ENCODE measurements at places on chromosomes 5 and 9. TPM values are rescaled to one million over a fixed set of nuclear protein-coding genes. Genes with fewer than 3 reads are reported as not detected.

GRCh38 chr9:32404856-32405255, 20.4 kb downstream of the ACO1 start:
- DNase-seq = no peak

DNA sequence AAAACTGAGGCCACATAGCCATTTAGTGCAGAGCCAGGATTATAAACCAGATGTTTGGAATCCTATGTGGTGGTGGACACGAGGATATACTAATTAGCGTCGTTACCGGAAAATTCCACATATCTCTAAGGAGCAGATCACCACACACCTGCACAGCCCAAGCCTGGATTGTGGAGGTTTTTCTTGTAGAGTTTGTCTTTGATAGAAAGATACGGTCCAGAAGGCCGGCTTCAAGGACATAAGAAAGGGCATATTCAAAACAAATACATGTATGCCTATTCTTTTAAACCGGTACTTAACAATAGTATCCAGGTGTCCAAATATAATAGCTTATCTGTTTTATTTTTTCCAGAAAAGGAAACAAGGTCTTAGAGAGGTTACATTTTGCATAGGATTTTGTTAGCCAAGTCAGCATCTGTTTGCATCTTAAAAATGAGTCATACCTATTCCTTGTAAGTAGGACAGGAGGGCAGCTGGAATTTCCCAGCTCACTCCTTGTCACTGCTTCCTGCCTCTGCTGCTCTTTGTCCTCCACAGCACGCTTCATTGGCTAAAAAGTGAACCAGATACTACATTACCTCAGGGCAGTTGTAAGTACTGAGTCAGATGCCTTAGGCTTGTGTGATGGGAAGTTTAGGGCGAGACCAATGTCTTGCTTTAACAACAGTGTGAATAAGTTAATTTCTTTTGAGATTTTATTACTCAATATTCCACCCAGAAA, 3.6 kb downstream of the TMC1 start:
- peak; percentile 17 for DNase-seq

- no peak for DNase-seq
These were observed 130.5 kb downstream of the BARX1 start for GRCh38 chr9:93824386-93825294.

DNA sequence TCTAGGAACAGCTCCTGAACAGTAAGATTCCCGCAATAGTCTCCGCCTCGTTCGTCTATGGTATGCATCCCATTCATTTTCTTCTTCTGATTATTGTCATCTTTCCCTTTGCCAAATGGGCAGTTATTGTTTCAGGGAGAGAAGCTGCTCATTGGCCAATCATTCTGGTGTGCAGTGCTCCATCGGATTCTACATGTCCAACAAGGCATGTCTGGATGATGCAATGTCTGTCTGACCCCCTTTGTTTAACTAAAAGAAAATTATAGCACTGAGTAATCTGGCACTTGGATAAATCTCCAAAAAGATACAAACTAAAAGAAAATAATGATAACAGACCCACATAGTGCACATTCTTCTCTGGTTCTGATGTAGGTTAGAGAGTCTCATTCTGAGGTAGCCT, 515.6 kb upstream of the DMAC1 start:
- no peak for DNase-seq

Gene HTR1A
- total RNA-seq = not detected

DNA sequence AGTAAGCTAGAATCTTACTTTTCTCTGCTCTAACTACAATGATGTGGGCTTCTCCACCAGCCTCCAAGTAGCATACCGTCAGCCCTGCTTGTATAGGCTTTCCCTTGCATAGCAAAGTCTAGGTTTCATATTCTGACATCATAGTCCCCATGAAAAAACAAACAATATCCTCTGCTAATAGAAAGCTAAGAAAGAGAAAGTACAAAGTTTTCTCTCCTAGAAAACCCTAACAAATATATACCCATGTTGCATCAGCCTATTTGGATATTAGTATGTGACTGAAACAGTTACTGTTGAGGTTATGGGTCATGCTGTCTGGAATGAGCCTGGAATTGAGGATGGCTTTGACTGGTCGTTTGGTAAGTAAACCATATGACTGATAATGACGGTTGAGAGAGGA, 1696.0 kb downstream of the MAT2B start:
- no peak for DNase-seq

Gene GLDC
- total RNA-seq = 0.49 TPM

GRCh38 chr5:169542811-169543210, 40.8 kb upstream of the SPDL1 start:
- no peak for DNase-seq

- no peak for DNase-seq
These were observed 20.2 kb upstream of the SUB1 start for GRCh38 chr5:32565145-32565544.

Gene ADGRV1
- total RNA-seq = 0.22 TPM

GRCh38 chr9:116325924-116326323, 172.3 kb downstream of the PAPPA start:
- no peak for DNase-seq

Gene FOXD4L3
- not detected for total RNA-seq

GRCh38 chr5:141359790-141360426, at the start of gene PCDHGB2:
PCDHGB2 (plus strand) TSS chr5:141359994; CDS start chr5:141360136, 142 bp downstream.
- no peak for DNase-seq

DNA sequence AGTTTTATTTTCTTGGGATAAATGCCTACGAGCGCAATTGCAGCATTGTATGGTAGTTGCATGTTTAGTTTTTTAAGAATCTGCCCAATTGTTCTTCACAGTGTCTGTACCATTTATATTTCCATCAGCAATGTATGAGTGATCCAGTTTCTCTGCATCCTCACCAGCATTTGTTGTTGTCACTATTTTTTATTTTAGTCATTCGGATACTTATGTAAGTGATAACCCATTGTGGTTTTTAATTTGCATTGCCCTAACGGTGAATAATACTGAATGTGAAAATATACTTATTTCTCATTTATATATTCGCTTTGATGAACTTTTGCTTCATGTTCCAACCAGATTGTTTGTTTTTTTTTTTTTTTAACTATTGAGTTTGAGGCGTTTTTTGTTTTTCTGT, 33.7 kb upstream of the PWWP2A start:
- no peak for DNase-seq
